ENCODE measurements at places on chromosomes 13 and 19.
A peak's percentile ranks its signal among the peaks of the same experiment; 100 is the strongest.

- DNase-seq: peak; percentile 15
Measured at GRCh38 chr13:32381539-32381938, 46.4 kb downstream of the N4BP2L1 start.

- no peak for DNase-seq
Measured at GRCh38 chr19:14102756-14103155, 12.2 kb upstream of the SAMD1 start.

DNA sequence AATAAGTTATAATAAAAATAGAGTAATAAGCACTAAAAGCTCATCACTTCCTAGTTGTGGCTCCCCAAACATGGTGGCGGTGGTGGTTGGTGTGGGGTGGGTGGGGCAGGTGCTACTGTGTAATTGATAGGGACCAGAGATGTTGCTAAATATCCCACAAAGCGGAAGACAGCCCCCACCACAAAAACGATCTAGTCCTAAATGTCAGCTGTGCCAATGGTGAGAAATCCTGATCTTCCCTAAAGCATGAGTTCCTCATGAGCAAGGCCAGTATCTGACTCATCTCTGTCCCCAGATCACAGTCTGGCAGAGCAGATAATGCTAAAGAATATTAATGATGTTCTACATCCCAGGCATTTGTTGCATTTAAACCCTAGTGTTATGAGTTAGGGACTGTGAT is 1.9 kb upstream of the EDDM13 start:
- DNase-seq: no peak

DNA sequence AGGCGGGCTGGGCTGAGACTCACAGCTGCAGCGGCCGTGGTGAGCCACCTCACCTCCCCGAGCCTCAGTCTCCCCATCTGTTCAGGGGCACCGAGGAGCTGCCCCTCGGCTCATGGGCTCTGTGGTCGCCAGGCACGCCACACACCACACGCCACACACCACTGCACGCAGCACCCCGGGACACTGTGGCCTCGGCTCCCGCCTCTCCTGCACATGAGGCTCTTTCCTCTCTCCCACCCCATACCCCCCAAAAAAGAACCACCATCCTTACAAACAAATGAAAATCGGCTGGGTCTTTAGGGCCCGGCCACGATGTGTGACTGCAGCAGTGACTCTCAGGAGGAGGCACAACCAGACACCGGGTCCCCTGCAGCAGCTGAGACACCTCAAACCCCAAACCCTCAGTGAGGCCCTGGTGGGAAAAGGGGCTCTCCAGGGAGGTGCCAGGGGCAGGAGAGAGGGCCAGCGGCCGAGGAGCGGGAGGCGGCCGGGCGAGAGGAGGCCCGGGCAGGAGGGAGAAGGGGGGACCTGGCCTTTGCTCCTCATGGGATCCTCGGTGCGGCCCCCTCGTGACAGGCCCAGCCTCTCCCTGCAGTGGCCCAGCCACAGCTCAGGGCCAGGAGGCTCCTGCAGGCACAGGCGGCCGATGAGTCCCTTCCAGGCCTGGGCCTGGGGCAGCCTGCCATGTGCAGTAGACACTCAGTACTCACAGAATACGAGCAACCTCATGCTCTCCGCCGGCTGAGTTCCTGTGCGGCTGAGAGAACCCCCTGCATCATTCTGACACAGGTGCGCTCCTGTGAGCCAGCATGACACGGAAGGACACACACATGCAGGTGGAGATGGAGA is 66.3 kb downstream of the RASA3 start:
- DNase-seq: no peak

DNA sequence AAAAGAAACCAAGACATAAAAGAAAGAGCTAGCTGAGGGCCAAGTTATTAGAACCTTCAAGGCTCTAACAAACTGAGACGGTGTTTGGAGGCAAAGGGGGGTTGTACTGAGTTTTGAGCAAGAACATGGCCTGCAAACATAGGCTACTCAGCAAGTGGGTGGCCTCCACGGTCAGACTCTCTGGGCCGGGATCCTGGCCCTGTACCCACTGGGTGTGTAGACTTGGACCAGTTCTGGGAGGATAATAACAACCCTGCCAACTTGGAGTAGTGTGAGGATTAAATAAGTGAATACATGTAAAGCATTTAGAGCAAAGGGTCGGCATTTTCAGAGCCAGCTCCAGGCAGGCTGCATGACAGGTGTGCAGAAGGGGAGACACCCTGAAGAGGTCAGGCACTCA is 56.1 kb upstream of the TNFRSF19 start:
- DNase-seq: no peak

DNA sequence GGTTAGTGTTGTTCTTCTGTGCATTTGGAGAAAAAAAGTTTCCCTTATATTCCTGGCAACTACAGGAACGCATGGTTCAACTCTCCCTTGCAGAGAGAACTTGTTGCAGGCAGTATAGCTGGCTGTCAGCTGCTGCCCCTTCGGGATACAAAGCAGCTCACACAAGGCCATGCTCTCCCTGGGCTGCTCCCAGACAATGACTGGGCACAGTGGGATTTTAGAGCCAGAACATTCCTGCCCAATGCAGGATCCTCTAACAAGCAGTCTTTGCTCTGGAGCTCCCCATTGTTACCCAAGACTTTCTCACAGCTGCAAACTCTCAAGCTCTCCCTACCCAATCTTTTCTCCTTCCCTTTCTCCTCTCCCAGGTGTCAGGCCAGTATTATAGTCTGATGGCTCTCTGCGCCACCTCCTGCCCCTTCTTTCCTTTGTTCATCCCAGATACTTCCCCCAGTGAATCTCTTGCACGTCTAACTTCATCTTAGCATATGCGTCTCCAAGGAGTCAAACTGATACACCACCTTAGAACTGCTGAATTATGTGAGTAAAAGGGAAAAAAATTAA is 27.5 kb upstream of the SERPINE3 start:
- no peak for DNase-seq

- DNase-seq: no peak
Measured at GRCh38 chr13:95499811-95500712, 52.5 kb upstream of the CLDN10 start.

- DNase-seq: no peak
Measured at GRCh38 chr19:46610413-46610775, 9.3 kb downstream of the CALM3 start.

DNA sequence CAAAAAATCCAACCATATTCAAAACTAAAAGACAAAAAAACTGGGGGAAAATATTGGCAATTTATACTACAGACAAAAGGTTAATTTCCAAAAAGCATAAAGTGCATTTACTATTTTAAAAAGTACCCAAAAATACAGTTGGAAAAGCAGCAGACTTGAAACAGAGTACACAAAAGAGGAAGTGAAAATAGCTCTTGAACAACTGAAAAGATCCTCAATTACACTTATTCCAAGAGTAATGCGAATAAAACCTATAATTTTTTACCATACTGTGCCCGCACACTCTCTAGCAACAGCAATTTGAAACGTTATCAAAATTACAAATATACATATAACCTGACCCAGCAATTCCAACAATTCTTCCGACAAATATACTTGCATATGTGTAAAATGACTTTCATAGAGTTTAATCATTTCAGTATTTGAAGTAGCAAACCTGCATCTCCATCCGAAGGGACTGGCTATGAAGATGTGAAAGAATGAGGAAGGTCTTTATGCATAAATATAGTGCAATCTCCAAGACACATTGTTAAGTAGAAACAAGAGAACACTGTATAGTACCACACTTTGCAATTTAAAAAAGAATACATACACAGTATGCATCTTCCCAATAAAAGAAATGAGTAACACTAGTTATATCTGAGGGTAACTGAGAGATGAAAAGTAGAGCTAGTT is 25.4 kb downstream of the ALG5 start:
- no peak for DNase-seq

DNA sequence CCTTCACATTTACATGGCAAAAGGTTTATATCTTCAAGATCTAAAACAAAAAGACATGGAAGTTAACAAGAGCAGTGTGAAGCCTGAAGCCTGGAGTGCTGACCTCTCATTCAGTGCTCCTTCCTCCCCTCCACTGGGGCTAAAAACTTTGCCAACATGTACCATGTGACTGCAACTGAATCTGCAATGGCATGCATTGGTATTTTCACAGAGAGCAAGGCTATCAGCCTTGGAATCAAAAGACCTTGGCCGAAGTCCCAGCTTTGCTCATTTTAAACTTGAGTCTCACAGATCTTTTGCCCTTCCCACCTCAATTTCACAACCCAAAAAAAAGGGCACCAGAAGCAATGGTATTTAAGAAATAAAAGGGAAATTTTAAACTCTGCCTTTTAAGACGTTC is 325.1 kb downstream of the DCT start:
- no peak for DNase-seq

DNA sequence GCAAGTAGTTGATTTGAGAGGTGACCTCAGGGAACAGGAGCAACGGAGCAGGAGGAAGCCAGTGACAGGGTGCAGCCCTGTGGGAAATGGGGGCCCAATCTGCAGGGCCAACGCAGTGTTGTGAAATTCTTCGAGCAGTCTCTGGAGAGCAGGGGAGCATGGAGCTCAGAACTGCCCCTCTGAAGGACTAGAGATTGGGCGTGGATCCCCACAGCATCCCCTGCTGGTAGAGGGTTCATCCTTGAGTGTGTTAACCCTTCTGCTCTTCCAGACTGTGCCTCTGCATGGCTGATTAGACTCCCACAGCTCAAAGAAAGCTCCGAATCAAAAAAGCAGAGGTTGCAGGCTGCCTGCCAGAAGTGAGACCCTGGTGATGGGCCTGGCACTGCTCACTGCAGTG is 77.9 kb upstream of the UQCRFS1 start:
- no peak for DNase-seq

DNA sequence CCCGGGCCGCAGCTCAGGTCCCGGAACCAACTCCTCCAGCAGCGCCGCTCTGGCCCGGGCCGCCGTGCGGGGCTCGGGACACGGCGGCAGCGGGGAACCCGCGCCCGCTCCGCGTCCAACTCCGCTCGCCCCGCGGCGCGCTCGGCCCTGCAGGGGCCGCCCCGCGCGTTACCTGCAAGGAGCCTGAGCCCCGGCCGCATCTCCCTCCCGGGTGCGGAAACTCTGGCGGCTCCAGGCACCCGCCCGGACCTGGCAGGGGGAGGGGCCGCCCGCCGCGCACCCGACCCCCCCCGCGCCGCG is at the start of gene TMTC4:
Gene TMTC4, minus strand, starts transcription at position 224 of the 300 bp plus-strand sequence. CDS start 4,433 bp downstream, outside the sequence.
- no peak for DNase-seq

DNA sequence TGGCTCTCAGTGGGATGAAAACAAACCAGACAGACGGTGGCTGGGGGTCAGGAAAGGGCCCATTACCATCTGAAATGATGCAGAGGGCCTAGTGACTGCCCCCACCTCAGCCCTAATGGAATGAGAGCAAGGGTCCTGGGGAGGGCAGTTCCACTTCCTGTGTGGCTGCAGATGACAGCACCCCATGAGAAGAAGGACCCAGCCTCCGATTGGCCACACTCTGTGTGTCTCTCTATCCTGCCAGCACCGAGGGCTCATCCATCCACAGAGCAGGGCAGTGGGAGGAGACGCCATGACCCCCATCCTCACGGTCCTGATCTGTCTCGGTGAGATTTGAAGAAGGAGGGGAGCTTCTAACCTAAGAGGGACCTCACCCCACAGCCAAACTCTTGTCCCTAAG is 498 bp downstream of the LILRB1 start:
- no peak for DNase-seq

DNA sequence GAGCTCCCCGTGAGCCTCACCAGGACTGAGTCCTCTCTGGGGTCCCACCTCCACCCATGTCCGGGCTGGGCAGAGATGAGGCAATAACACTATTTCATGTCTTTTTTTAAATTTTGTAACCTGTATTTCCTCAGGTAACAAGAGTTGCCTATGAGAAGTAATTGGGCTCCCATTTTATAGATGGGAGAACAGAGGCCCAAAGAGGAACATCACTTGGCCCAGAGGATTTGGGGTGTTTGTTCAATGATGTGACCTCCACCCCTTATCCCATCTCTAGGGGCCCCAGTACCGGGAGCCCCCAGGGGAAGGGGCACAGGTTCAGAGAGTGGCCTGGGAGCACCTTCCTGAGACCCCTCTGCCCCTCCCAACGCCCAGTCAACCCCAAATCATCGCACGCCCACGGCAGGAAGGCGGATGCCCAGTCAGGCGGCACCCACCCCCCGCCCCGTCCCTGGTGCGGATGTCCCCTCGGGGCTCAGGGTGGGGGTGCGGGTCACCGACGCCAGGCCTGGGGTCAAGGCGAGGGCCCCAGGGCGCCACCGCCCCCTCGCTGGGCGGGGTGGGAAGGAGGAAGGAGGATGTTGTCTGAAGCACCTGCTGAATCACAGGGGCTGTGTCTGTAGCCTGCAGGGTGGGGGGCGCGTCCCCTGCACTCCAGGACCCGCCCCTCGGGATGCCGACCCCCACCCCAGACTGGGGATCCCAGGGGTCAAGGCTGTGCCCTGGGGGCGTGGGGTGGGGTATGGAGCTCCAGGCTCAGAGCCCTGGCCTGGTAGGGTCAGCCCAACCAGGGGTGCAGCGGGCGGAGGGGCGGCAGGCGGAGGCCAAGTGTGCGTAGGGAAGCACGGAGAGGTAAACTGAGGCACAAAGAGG is 9.0 kb upstream of the CIRBP start:
- DNase-seq: no peak

DNA sequence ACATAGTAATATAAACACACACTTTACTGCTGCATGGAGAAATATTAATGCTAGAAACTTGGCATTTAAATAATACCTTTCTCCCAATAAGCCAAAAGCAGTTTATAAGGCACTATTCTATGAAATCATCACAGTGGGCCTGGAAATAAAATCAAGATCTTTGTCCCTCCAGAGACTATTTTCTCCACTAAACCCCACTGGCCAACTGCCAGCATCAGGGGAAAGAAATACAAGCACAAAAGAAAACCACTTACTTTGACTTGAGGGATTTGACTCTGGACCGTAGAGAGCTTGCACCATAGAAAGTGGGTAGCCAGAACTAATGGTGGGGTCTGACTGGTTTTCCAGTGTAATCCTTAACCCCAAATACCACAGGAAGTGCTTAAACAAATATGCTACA is 71.9 kb downstream of the DCLK1 start:
- DNase-seq: no peak

- no peak for DNase-seq
Measured at GRCh38 chr19:58047672-58048071, 11.4 kb upstream of the ZNF135 start.

GRCh38 chr19:50569938-50570540 is 1.8 kb upstream of the LRRC4B start:
- no peak for DNase-seq

DNA sequence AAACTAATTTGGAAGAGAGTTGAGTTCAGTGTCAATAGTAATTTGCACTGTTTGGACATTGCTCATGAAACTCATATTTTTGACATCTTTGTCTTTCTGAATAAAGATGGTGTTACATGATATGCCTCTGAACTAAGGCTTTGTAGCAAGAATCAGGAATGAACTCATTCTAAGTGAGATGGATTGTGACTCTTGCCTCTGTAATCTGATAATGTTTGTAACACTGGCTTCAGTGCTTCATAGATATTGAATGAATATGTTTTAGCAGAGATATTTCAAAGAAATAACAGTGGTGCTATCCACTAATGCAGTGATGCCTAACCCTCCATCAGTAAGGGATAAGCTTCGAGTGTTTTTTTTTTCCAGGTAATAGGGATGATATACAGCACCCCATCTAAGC is 32.9 kb downstream of the TEX26 start:
- DNase-seq: no peak

GRCh38 chr19:29842471-29843179 is 30.8 kb downstream of the CCNE1 start:
- no peak for DNase-seq

Measured in NCI-H1092 treated with DMSO at 0.1 percent for 48 hours (cell line).